ENCODE measurements at places on chromosomes 4 and X. TPM values are rescaled to one million over a fixed set of nuclear protein-coding genes. Genes with fewer than 3 reads are reported as not detected.

GRCh38 chrX:145549496-145549895, 268.1 kb upstream of the SLITRK2 start:
- DNase-seq = no peak

DNA sequence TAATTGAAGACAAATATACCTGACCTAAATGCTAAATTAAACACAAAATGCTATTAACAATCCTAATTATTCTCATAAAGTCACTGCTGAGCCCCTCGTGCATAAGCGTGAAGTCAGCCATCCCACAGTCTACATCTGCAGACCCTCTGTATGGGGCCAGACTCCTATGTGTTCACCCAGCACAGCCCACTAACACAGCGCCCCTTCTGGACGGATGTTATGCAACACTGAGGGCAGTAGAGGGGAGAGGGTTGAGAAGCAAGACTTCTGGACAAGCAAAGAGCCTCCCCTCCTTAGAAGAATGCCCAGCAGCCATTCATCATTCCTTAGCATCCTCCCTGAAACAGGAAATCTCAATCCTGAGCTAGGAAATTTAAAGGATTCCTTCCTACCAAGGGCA, 7.9 kb downstream of the TRPC3 start:
- DNase-seq = no peak

MAGEA4 gene
- not detected for polyA plus RNA-seq

MEPE gene
- polyA plus RNA-seq = not detected

Data from large intestine (tissue), 12 donors.